ENCODE measurements at places on chromosomes 3 and 15.

DNA sequence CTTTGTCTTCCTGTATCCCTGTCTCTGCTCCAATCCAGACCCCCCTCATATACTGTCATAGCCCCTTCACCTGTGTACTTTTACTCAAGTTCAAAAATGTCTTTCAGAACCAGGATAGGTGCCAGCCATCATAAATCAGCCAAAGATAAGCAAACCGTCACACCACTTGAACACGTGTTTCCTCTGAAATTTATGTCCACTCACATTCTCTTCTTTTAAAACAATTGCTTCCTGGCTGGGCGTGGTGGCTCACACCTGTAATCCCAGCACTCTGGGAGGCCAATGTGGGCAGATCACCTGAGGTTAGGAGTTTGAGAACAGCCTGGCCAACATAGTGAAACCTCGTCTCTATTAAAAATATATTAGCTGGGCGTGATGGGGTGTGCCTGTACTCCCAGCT lies 74.1 kb downstream of the IGF2BP2 start:
- DNase-seq: no peak

- no peak for DNase-seq
These were observed 1.0 kb downstream of the NGRN start for GRCh38 chr15:90266485-90266884.

- DNase-seq: no peak
These were observed 24.2 kb downstream of the PIAS1 start for GRCh38 chr15:68078365-68078764.

DNA sequence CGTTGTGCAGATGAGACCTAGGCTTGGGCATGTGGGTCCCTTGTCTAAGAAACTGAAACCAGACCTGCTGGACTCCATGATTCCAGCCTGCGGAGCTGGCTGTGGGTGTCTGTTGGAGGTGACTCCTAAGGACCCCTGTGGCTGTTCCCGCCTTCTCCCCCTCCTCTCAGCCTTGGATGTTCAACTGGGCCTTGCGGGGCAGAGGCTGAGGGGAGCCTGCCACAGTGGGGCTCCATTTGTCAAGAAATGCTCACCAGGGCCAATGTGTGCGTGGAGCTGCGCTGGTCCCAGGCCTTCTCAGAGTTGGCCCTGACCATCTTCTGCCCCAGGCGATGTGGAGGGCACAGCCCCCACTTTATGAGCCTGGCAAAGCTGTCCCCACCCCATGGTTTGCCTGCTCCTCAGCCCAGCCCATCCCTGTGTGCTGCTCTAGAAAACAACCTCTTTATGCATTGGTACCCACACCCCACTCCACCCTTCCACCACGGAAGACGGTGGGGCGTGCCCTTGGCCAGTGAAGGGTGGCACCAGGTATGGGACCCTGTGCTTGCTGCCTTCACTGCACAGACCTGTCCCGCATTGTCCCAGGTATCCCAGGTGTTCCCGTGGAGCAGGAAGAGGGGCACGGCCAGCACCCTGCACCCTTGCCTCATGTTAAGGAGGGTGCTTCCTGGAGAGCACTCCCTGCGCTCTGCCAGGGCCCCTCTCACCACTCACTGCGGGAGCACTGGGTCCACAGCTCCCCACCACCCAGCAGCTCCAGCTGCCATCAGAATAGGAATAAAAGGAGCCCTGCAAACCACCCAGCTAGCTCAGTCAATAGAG lies 7.9 kb downstream of the MESP2 start:
- no peak for DNase-seq

DNA sequence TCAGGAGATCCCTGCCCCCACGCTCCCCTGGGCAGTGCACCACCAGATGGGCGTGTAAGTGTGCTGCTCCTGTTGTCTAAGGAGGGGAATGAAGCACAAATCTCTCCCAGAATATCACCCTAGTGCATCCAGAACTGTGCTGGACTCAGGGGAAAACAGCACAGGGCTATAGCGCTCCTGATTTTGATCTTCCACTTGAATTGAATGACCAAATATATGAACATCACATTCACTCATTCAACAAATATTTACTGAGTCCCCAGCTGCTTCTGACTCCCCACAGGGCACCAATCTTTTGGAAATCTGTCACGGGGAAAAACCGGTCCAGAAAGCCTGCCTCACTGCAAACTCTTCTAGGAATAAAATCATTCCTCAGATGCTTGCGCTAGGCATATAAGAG lies 2.4 kb downstream of the CPLX3 start:
- DNase-seq: no peak

GRCh38 chr15:63931556-63931955 lies 97.8 kb upstream of the HERC1 start:
- DNase-seq: no peak

GRCh38 chr3:77935418-77935817 lies 895.5 kb downstream of the ROBO2 start:
- DNase-seq: no peak

- no peak for DNase-seq
These were observed 4.3 kb downstream of the PDIA5 start for GRCh38 chr3:123071146-123071545.

DNA sequence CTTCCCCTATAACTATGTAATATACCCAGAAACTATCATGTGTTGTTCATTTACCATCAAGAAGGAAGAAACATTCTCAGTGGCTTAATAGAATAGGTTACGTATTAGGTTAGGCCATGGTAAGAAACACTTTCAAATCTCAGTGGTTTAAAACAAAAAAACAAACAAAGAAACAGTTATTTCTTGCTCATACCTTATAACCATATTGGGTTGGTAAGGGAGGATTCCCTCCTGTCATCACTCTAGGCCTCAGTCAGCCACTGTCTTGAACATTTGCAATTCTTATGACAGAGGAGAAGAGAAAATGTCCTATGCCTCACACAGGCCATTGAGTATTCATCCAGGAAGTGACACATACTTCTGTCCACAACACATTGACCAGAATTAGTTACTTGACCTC lies 727.7 kb upstream of the NECTIN3 start:
- DNase-seq: peak; percentile 28

Data from A172 (cell line).